ENCODE measurements at places on chromosomes 6 and 20. TPM values are rescaled to one million over a fixed set of nuclear protein-coding genes. Genes with fewer than 3 reads are reported as not detected.

OR2J3 gene
- polyA plus RNA-seq: not detected

ABHD16B gene
- polyA plus RNA-seq: not detected

ADGRB3 gene
- 0.12 TPM for polyA plus RNA-seq

C6orf15 gene
- not detected for polyA plus RNA-seq

CCN6 gene
- not detected for polyA plus RNA-seq

RNF144B gene
- polyA plus RNA-seq: 1.2 TPM

MPC1 gene
- polyA plus RNA-seq: 13.7 TPM

PLN gene
- not detected for polyA plus RNA-seq

KCNQ5 gene
- 3.2 TPM for polyA plus RNA-seq

E2F1 gene
- 15.0 TPM for polyA plus RNA-seq

COL9A3 gene
- 1.3 TPM for polyA plus RNA-seq

MYB gene
- polyA plus RNA-seq: 1.2 TPM

KAT14 gene
- polyA plus RNA-seq: 8.6 TPM

PRKN gene
- 0.83 TPM for polyA plus RNA-seq

GRCh38 chr20:46010491-46011391, 2.0 kb downstream of the MMP9 start:
- DNase-seq: peak; percentile 75

GRCh38 chr6:35240838-35241801, 18.4 kb upstream of the ZNF76 start:
- peak; percentile 84 for DNase-seq

DNA sequence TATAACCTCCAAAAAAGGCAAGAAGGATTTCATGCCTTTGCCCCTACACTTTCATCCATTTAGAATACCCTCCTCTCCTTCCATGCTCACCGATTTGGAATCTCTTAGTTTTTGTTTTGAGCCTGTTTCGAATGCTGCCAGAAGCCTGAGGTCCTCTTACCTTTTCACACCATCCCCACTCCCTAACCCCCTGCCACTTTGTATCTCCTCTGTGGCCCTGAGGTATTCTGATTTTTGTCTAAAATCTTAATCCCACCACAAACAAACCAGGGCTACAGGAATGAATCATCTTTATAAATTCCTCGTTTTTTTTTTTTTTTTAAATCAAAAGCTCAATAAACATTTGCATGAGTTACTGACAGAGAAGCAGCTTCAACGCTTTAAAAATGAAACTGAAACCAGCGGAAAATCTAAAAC, 1.6 kb upstream of the RPS12 start:
- DNase-seq: no peak

GRCh38 chr6:87483929-87484328, 11.2 kb downstream of the SLC35A1 start:
- peak; percentile 12 for DNase-seq

GRCh38 chr6:117263353-117263927, 1.9 kb upstream of the VGLL2 start:
- no peak for DNase-seq

GRCh38 chr6:104123227-104123626, 736.5 kb downstream of the HACE1 start:
- no peak for DNase-seq

DNA sequence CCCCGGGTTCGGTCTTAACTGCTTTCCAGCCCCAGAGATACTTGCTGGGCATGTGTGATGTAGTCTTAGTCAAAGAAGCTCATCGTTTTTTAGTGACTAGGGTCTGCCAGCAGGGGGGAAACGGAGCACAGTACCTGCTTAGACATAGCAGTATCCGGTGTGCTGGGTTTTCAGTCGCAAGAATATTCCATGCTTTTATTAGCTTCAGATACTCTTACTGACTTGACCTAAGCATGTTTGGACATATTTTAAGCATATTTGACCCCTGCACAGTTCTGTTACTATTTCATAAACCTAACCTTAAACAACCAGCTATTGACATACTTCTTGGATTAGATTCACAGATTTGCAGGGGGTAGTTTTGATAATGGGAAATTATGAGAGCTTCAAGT, 3.0 kb downstream of the E2F3 start:
- DNase-seq: peak; percentile 69

GRCh38 chr20:46108976-46109375, 9.1 kb upstream of the CD40 start:
- DNase-seq: no peak

DNA sequence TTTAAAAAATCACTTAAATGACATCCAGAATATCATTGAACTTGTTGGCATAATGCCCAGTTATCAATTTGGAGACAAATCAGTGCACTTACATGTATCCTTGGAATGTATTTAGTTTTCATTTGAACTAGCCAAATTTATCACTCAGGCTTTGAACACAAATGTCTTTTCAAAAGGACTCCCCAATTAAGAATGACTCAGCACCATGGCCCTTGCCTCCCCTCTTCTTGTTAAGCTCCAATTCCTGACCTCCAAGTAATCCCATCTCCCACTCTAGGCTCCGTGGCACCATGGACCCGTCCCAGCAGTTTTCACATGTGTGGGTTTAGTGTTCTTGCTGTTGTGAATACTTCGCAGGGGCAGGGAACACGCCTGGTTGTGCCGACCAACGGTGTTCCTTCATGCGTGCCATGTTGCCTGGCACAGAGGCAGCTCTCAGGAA, 2.7 kb downstream of the AKAP12 start:
- DNase-seq: no peak

GRCh38 chr6:151881231-151881630, 73.7 kb downstream of the ESR1 start:
- DNase-seq: no peak

- DNase-seq: no peak
These were observed 1.4 kb upstream of the LEMD2 start for GRCh38 chr6:33790379-33790778.

DNA sequence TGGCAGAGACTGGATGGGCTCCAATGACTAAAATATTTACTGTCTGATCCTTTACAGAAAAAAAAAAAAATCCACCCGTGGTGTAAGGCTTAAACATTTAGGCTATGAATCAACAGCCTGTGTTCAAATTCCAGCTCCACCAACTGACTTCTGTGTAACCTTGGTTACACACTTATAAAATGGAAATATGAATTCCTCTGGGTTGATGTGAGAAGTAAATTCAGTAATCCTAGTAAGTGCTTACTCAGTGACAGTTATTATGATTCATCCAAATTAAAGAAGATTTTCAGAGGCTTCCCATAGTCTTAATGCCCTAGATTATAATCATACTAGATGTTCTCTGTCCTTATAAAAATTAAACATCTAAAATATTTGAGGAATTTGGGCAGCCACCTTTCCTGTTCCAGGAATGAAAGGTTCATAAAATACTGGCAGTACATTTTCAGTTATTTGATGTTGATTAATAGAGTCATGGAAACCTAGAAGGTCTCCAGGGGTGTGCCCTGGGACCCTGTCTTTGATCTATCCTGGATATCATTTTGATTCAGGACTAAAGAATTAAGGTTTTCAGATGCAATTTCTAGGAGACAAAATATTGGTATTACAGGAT, 180.3 kb upstream of the ZNF217 start:
- no peak for DNase-seq

DNA sequence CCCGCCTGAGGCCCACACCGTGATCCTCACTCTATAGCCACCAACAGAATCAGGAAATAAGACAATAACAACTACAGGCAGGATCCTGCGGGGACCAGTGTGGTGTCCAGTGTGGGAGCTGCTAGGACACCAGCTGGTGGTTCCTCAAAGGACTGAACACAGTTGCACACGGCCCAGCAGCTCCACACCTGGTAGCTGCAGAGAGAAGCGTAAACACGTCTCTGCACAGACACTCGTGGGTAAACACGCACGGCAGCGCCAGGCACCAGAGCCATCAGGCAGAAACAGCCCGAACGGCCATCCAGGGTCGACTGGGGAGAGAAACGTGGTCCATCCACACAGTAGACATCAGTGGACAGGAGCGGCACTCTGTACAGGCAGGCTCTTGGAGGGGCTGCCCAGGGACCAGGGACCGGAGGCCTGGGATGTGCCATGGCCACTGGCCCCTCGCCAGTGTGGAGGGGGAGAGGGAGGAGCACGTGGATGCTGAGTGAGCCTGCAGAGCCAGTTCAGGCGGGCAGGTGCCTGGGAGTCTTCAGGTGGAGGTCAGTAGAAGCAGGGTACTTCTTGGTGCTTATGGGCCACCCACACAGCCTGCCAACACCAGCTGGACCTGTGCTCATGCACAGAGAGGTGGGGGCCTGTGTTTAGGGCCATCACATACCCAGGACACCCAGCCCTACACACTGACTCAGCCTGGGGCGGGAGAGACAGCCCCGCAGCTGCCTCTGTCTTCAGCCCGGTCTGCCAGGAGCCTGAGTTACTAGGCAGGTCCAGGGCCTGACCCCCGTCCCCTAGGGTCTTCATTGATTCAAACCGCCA, 7.4 kb upstream of the LAMA5 start:
- peak; percentile 57 for DNase-seq

GRCh38 chr20:53940907-53941545, 129.4 kb downstream of the BCAS1 start:
- no peak for DNase-seq

GRCh38 chr6:35500782-35501181, 3.9 kb upstream of the TEAD3 start:
- DNase-seq: no peak

DNA sequence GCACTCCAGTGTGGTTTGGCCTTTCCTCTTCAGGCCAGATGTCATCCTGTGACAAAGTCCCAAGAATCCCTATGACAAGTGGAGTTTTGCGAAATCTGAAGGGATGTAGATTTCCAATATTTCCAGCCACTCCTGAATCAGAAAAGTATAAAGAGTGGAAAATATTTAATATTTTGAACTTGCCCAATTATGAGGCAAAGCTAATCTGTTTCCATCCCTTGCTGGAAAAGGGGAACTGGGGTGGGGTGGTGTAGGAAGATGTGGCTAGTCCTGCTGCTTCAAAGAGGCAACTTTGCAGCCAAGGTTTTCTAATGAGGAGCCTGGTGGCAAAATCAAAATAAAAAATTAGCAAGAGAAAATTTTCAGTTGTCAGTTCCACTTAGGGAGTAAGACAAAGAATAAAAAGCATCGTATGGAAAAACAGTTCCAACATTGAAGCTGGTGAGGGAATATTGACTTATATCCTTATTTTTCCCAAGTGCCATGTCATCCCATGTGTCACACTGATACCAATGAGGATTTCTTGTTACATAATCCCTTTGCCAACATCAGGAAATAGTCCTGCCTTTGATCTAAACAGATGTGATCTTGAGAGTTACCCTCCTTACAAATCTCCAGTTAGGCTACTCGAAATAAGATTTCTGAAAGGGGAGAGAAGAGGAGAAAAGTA, 480.0 kb upstream of the JARID2 start:
- DNase-seq: no peak

- DNase-seq: no peak
These were observed 16.4 kb downstream of the MRPS18A start for GRCh38 chr6:43671011-43671800.

DNA sequence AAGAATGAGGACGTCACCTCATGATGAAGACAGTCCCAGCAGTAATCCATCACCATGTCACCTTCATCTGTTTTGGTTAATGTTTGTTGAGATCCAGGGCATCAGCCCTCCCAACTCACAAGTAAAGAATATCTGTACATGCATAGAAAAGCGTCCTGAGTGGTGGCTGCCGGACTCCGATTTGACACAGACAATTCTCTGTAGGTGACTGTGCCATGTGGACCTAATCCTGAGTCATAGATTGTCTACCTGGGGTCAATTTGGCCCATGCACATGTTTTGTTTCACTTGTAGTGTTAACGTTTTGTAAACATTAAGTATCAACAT, 168.4 kb upstream of the UST start:
- DNase-seq: no peak
